ENCODE measurements at places on chromosomes 7 and 10.

DNA sequence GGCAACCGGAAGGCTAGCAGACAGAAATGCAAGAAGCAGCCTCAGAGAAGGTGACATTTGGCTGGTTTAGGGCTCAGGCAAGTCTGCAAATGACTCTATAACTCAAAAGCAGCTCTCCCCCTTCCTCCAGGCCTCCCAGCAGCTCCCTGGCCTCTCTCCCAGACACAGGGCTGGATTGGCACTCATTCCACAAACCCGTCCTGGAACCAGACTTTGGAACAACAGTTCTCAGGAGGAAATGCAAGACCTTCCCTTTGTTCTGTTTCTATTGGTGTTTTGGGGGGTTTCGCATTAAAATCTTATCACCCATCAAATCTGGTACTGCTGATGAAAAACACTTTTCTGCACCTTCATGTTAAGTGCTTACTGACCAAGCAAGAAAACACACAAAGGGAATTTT lies 40.3 kb upstream of the EFCAB10 start:
- no peak for DNase-seq

DNA sequence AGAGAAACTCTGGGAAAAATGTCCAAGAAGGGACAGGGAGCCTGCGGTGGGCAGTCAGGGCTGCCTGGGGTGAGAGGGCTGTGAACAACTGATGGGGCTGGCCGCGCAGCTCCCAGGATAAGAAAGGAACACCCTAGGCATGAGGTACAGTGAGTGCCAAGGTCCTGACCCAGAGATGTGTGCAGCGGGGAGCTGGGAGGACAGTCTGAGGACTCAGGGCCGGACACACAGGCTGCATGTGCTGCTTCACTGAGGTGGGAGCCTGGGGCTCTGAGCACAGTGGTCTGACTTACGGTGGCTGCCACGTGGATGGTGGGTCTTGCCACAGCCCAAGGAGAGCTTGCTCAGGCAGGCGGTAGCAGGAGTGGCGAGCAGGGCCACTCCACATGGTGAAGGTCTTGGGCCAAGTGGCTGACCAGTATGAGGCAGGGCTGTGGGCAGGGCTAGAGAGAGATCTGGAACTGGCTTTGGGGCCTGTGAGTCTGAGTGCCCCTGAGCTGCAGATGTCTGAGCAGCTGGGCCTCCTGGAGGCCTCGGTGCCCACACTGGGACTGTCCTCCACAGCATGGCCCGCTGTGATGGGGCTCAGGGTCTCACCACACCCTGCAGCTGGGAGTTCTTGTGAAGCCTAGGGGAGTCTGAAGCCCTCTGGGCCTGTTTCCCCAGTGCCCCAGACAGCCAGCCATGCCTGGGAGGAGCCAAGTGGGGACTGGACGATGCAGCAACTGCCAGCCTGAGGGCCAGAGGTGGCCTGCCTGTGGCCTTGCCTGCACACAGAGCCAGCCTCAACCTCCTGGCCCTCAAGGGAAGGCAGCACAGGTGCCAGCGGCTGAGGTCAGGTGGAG lies 60.3 kb downstream of the RASGEF1A start:
- DNase-seq = no peak

DNA sequence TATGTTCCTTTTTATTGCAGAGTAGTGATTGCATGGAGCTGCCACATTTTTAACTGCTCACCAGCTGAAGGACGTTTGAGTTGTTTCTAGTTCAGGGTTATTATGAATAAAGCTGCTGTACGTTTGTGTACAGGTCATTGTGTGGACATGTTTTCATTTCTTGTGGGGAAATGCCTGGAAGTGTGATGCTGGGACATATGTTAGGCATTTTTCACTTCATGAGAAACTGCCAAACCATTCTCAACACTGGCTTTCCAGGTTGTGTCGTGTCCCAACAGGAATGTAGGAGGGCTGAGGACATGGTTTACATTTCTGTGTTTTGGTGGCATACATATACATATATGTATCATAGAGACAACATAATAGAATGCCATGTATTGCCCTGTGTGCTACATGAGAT lies 73.0 kb downstream of the NEURL1 start:
- DNase-seq = no peak

- DNase-seq = no peak
These were observed 100.5 kb upstream of the CARD11 start for GRCh38 chr7:3143869-3144775.

- peak; percentile 47 for DNase-seq
These were observed 3.9 kb upstream of the GATA3 start for GRCh38 chr10:8050556-8051108.

DNA sequence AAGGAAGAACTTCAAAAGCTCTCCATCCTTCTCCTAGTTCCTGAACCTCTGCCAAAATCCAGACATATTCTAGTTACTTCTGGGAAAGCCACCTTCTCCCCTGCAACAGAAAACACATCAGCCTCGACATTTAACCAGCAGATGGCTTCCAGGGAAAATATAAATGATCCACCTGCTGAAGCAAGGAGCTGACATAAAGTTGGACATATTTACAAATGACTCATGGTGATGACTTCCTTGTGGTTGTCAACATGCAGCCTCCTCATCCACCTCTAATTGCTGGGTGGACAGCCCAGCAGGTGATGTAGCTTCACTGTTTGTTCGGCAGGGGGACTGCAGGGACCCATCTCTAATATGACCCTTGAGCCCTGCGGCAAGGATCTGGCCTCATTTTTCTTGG lies 266.0 kb downstream of the C7orf25 start:
- no peak for DNase-seq

DNA sequence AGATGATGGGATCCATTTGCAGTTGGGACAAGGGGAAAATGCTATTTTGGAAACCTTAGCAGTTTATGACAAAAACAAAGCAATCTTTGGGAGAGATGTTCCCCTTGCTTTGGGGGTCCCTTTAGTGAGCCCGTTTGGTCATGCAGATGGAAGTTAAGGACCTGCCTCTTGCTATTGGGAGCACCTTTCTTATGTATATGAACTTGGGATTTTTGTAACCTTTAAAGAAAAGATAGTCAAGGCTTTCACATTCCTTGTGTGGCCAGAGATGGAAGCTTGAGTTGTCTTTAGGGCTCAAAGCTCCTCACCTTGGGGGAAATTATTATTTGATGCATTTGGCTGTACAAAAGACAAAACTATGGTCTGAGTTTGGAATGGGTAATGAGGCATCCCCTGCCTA lies 179.0 kb upstream of the PLPP4 start:
- no peak for DNase-seq

- no peak for DNase-seq
These were observed 85.6 kb downstream of the AOAH start for GRCh38 chr7:36638586-36639263.

GRCh38 chr7:51456-52068 lies 140.8 kb upstream of the FAM20C start:
- DNase-seq = no peak

DNA sequence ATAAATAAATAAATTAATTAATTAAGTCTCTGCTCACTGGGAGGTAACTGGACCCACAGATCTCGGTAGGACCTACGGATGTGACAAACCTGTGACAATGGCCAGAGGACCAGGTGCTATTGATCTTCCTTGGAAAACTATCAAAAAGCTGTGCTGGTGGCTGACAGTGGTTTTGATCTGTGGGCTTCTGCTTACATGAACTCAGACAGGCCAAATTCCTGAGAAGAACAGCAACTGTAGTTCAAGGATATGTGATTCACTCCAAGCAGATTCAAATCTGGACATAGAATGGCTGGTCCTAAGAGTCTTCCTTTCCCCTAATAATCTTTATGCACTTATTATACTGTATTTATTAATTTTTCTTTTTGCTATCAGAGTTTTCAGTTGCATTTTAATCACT lies 80.0 kb downstream of the ATXN7L1 start:
- no peak for DNase-seq

DNA sequence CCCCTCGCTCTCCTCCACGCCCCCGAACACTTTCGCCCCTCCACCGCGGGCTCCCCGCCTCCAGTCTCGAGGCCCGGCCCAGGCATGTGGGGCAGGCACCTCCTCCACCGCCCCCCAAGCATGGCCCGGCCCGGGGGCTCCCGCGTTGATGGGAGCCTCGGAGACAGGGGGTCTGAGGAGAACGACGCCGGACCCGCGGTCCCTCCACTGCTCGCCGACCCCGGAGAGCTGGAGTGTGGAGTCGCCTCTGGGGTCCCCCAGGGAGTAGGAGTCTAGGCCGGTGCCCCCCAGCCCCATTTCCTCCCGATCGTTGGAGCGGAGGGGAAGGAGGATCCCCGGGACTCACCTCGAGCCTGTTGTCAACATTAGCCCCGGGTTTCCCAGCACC lies 206 bp downstream of the UPF2 start:
- peak; percentile 67 for DNase-seq

DNA sequence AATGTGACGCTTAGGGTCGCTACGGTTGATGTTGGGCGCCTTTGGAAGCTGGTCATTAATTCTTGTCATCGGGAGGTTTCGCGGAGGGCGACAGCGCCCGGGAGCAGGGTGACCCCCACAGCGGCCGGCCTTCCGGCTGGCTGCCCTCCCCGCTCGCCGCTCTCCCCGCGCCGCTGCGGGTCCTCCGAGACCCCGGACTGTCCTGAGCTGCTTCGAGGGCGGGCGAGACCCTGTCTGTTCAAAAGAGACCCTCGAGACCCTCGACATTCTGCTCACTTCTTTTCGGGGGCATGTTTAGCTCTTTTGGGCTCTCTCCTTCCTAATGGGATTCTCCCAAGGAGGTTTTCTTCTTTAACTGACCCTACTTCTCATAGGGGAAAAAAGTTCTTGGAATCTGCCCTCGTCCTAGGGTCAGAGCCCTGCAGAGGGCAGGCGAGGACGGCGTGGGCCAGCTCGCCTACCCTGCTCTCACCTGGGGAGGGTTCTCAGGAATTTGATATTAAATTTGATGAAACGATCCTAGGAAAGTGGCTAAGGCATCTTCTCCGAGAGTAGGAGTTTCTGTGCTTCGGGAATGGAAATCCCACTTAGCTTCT lies 257.0 kb downstream of the OTUD1 start:
- DNase-seq = no peak

GRCh38 chr10:125000366-125001312 lies 58.7 kb downstream of the ZRANB1 start:
- no peak for DNase-seq

DNA sequence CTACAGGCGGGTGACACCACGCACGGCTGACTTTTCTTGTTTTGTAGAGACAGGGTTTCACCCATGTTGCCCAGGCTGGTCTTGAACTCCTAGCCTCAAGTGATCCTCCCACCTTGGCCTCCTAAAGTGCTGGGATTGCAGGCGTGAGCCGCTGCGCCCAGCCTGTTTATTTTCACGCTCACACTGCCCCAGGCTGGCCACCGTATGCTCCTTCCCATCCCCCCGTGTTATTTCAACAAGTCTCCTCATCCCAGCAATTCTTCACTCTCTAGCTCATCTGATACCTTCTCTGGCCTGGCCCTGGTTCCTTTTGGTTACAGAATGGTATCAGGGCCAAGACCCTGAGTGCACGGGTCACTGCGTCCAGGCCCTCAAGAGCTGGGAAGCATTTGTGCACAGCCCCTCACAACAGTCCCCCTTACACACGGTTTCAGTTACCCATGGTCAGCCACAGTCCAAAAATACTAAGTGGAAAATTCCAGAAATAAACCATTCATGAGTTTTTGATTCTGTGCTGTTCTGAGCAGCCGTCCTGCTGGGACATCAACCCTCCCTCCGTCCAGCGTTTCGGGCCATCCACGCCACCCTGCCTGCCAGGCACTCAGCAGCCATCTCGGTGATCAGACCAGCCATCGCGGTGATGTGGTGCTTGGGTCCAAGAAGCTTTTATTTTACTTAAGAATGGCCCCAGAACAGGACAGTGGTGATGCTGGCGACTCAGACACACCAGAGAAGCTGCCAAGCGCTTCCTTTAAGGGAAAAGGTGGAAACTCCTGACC lies 8.9 kb downstream of the COX19 start:
- no peak for DNase-seq

DNA sequence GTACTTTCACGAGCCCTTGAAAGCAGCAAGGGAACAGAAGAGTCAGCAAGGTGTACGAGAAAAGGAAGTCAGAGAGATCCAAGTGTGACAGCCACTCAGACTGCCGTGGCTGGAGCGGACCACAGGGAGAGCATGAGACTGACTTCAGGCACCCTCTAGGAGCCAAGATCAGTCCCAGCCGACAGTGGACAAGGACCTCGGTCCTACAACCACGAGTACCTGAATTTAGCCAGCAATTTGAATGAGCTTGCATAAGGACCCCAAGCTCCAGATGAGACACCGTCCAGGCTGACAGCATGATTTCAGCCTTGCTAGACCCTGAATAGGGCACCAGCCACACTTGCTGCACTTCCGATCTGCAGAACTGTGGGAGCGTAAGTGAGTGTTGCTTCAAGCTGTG lies 13.7 kb upstream of the EBF3 start:
- DNase-seq = no peak

DNA sequence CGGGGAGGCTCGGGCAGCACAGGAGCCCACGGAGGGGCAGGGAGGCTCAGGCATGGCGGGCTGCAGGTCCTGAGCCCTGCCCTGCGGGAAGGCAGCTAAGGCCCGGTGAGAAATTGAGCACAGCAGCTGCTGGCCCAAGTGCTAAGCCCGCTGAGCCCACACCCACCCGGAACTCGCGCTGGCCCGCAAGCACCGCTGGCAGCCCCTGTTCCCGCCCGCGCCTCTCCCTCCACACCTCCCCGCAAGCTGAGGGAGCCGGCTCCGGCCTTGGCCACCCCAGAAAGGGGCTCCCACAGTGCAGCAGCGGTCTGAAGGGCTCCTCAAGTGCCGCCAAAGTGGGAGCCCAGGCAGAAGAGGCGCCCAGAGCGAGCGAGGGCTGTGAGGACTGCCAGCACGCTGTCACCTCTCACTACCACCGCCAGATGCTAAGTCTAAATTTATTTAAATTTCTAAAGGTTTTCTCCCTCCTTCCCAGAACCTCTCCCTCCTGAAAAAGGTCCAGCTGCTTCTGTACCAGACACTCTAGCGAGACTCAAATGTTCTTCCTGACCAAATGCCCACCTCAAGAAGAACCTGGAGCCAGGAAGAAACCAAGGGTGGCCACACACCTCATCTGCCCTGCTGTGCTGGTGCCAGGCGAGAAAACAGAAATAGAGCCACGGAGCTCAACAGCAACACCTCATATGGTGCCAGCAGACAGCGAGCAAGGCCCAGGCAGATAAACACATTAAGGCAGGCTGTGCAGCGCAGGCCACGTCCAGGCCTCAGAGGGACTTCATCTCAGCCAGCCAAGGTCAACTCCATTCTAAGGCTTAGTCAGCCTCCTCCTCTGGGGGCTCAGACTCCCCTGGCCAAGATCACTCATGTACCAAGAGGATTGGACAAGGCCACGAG lies 47.0 kb downstream of the KCNMA1 start:
- no peak for DNase-seq

DNA sequence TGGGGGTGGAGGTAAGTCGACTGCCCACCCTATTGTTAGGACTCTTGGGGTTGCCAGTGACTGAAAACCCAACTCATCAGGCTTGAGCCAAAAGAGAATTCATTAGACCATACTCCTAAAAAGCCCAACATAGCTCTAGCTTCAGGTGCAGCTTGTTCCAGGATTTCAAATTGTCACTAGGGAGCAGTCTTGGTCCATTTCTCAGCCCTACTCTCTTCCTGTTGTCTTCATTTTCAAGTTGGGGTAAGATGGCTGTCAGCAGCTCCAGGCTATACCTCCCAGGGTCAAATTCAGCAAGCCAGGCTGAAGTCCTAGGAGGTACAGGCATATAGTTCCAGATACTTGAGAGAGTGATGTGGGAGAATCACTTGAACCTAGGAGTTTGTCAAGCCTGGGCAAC lies 14.9 kb upstream of the COL13A1 start:
- DNase-seq = no peak

Measured in activated T-cell treated with anti-CD3 and anti-CD28 coated beads, Interleukin-2, amount 50 U/mL, for 72 hours (primary cell).